Right forelimb (tissue), 1 donor: ENCODE measurements at places on chromosomes 6 and 20.

DNA sequence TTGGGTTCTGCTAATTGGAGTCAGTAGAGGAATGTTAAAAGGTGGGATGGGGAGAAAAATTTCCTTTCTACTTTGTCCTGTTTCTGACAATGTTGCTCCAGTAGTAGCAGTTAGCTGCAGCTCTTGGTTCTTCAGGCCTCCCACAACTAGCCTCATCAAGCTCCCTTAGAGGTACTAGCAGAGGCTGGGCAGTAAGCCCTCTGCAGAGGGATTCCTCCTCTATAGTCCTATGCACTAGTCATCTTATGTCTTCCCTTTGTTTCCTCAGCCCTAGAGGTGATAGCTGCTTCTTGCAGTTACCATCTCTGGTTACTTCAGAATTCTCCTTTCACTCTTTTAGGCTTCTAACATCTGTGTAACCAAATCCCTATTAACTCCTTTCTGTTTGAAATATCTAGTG is 99.8 kb downstream of the FILIP1 start:
- DNase-seq: no peak

- no peak for DNase-seq
These were observed 28.7 kb downstream of the PXDC1 start for GRCh38 chr6:3722785-3723184.

GRCh38 chr6:42629845-42630244 is 66.0 kb downstream of the UBR2 start:
- DNase-seq: no peak

DNA sequence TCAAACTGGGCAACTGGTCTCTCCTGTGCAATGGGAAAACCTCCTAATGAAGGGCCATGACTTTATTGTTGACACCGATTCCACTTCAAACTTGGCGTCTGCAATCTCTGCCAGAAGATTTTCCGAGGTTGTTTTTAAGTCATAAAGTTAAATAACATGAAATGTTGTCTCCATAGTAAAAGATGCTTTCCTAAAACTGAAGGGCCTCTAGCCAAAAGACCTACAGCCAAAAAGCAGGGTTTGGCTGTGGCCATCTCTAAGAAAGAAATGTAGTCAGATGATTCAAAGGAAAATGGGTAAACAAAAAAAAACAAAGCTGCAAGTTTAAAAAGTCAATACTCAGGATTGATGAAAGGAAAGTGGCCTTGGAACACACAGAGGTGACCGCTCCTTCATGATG is 14.1 kb downstream of the CD93 start:
- DNase-seq: peak; percentile 6

DNA sequence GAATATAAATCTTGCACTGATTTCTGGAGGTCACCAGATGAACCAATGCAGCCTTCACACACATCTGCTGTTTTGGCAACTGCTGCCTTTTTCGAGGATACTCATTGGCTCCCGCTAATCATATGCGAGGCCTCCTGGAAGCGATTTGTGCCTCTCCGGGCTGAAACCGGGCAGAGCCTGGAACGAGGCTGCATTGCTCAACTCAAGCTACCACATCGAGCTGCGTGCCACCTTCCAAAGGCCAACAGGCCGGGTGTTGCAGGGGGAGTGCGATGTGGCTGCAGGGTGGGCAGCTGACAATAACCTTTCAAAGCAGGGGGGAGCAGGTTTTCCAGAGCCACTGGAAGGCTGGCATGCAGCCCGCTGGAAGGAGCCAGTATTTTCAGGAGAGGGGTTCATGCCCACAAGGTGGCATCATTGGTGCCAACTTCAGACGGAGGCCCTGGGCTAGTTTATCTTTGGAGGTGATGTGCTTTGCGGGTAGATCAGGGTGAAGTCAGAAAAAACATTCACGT is 122.6 kb upstream of the IFNGR1 start:
- DNase-seq: no peak

GRCh38 chr6:100768816-100769351 is 112.2 kb downstream of the ASCC3 start:
- no peak for DNase-seq

DNA sequence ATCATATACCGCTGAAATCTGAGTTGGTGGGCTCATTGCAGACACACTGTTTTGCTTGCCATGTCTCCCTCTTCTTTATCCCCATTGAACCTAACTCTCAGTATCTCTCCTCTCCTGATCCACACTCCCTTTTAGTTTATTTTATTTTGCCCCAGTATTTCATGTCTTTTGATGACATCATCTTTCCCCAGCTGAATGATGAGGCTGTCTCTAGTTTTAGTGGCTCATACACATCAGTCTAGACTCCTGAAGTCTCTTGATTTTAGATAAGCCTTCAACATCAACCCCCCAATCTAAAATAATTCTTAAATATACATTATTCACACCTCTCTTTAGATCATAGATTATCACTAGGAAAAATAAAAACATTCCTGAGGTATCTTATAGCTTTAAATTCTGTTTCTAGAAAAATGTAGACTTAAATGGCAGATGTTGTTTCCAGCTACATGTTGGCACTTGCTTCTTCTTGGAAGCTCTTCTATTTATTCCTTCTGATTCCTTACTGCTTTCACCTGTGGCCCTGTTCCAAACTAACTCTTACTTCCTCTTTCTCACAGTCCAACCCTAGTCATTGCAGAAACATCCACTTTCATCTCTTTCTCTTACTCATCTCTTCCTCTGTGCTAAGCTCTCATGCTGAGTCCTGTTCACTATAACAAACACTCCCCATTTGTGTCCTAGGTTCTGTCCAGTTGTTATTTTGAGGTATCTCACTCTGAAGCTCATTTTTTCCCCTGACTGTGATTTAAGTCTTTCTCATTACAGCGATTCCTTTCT is 191.9 kb upstream of the SLC35B3 start:
- no peak for DNase-seq

- no peak for DNase-seq
These were observed at the start of gene CALHM6 for GRCh38 chr6:116461331-116461931. CALHM6 (plus strand) TSS chr6:116461375; CDS start chr6:116461930, 555 bp downstream.

- no peak for DNase-seq
These were observed 217.0 kb downstream of the TBX18 start for GRCh38 chr6:84547341-84547801.

- no peak for DNase-seq
These were observed 143.1 kb downstream of the CDK19 start for GRCh38 chr6:110672122-110672521.

DNA sequence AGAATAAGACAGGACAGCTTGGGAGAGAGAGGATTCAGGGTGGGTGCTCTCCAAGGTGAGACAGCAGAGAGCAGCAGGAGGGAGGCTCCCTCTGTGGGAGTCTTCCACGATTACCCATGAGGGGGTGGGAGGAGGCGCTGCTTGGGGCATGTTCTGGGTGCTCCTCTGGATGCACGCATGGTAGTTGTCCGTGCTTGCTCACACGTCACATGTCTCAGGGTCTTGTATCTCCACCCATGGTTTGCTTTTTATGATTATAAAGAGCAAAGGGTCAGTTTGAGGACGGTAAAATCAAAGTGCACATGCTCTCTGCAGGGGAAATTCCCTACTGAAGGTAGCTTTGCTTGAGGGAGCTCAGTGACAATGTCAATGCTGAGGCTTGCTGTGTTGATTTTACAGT is 338.4 kb downstream of the THBS2 start:
- no peak for DNase-seq

DNA sequence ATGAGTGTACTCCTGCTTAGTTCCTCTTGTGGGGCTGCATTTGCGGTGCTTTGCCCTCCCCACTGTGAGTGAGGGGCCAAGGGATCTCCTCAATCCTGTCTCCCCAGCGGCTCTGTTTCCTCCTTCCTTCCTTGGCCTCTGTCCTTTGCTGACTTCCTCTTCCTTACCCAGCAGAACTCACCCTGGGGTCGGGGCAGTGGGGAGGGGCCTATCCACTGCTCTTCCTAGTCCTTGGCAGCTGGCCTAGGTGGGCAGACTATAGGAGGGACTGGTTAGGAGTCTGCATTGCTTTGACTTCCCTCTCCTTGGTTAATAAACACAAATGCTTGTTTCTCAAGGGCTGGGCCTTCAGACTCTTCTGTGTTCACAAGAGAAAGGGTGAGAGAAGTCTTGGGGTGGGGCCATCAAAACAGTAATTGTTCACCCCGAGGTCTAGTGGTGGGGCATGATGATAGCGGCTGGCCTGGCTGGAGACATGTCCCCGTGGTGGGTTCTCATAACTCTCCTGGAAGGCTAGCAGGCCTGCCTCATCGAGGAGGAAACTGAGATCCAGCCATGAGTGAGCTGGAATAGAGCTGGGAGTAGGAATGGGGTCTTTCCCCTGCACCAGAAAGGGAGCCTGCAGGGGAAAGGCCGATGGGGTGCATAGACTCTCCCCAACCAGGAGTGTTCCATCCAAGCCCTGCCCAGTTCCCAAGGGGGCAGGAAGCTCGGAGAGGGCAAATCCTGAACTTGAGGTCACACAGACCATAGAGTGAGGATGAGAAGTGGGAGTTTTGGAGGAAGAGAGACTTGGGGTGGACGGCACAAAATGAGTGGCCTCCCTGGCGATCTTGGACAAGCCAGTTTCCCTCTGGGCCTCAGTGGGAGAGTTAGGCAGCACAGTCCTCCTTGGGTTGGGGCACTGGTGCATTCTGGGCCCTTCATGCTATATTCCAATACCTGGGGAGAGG is 12.7 kb downstream of the FAM110A start:
- no peak for DNase-seq

DNA sequence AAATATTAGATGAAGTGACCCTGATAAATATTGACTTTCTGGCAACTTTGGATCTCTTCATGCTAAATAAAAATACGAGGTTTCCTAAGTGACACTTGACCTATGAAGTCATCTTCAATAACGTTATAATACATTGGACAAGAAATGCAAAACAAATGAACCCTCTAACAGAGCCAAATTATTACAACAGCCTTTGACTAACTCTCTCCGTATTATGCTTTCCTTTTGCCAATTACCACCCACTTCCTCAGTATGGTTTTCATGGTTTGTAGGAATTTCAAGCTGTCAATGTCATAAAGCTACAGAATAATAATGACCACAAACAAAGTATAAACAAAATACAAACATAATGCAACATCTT is 210.5 kb downstream of the MOXD1 start:
- no peak for DNase-seq

- DNase-seq: no peak
These were observed 55.4 kb upstream of the TBXT start for GRCh38 chr6:166223079-166223478.

DNA sequence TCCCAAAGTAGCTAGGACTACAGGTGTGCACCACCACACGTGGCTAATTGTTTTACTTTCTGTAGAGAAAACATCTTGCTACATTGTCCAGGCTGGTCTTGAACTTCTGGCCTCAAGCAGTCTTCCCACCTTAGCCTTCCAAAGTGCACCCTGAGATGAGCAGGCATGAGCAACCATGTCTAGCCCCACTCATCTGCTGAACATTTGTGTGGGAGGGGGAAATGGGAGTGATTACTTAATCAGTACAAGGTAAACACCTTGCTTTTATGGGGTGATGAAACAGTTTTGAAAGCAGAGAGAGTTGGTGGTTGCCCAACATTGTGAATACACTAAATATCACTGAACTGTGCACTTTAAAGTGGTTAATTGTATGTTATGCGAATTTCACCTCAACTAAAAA is 5.3 kb downstream of the APMAP start:
- DNase-seq: no peak

DNA sequence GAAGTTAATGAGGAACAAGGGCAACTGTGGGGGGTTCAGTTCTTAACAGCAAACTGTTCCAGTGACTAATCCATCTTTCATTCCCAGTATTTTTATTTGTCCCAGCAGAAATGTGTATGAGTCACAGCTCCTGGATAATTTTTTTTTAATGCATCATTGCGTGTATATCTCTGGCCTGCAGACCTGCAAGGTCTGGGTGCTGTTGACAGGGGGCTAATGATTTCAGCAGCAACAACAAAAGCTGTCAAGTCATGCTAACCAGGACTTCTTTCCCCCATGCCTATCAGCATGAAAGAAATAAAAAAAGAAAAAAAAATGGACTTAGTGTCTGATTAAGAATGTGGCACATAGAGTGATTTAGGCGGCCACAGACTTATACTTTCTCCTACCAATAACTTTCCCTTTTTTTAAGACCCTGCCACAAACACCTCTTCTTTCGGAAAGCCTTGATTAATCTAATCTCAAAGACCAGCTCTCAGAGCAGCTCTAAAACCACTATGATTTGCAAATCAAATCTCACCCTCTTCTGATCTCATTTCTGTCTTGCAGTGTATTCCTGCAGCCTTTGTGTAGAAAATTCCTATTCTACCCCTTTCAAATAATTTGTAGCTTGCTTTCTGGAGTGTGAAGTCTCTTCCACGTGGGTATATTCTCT is 14.2 kb upstream of the PREX1 start:
- no peak for DNase-seq

GRCh38 chr6:156347246-156347645 is 429.9 kb upstream of the ARID1B start:
- DNase-seq: no peak

DNA sequence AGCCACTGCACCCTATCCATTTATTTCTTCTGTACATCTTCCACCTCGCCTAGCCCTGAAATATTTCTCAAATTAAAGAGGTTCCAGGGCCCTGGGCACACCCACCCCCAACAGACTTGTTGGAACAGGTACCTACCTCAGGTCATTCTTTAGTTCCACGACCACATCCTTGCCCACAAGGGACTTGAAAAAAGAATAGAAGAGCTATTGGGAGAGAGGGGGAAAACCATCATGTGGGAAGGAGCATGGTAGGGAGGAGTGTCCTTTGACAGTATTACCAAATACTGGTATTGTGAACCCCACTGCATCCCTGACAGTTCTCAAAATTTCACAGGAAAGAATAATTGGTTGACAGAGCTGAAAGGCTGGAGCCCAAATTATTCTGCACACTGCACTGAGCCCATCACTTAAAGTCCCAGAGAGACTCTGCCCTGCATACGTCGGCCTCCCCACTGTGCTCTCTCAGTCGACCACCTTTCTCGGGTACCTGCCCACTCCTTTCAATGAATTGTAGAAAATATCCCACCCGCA is 762 bp downstream of the LSM2 start:
- no peak for DNase-seq

- DNase-seq: no peak
These were observed 26.3 kb upstream of the TFAP2A start for GRCh38 chr6:10441004-10441654.

- DNase-seq: no peak
These were observed 94.9 kb downstream of the MDGA1 start for GRCh38 chr6:37602801-37603200.

GRCh38 chr6:49416195-49416594 is 46.9 kb downstream of the MMUT start:
- DNase-seq: no peak
